Heart right ventricle (tissue), 16 donors: ENCODE measurements at places on chromosomes 1 and 21. TPM values are rescaled to one million over a fixed set of nuclear protein-coding genes. Genes with fewer than 3 reads are reported as not detected.

Gene MTARC2
- polyA plus RNA-seq = 30.4 TPM

Gene CD5L
- 2.1 TPM for polyA plus RNA-seq

DNA sequence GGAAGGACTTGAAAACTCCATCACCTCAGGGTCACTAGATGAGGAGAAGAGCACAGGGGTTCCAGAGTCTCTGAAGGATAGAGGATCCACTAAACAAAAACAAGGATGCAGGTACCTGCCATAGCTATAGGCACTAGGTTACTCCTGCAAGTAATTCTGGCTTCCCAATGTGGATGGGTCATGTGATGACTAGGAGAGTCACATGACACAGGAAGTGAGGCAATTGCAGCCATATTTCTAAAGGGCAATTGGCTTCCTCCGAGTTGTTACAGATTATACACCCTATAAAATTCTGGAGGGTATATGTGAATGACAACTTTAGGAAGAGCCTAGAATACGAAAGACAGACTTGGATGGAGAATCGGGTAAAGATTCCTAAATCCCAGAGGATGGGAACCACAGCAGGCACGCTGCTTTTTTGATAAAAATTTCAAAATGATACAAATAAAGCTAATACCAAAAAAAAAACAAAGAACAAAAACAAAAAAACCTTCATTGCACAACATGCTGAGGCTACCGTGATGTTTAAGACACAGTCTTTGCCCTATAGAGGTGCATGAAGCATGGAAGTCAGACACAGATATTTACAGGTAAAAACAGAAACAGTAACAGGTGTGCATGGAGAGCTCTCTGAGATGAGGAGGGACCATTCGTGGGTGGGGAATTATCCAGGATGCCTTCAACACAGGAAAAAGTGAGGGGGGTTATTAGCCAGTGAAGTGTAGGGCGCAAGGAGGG, 10.5 kb downstream of the MTX1 start:
- DNase-seq = no peak

Gene CRYZL1
- 31.8 TPM for polyA plus RNA-seq

Gene COL8A2
- 0.80 TPM for polyA plus RNA-seq

Gene AQP10
- 0.35 TPM for polyA plus RNA-seq

Gene RIMKLA
- polyA plus RNA-seq = 0.80 TPM

- DNase-seq = no peak
These were observed 681.2 kb downstream of the PLPP3 start for GRCh38 chr1:55898181-55898580.

Gene S100A3
- 2.4 TPM for polyA plus RNA-seq

DNA sequence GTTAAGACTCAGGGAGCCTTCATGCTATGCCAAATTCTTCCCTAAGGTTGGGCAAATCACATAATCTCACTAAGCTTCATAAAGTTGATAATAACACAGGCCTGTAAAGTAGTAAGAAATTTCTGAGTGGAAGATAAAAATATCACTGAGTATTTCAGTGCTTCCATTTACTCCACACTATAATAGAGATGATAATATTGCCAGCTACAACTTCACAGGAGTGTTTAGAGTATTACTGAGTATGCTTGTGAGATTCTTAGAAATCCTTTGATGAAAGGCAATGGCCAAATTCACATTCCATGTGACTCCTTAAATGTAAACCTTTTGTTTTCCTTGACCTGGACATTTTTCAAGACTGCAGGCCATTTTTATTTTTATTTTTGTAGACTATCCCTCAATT, 10.4 kb downstream of the ITGB3BP start:
- no peak for DNase-seq

Gene FGR
- 4.8 TPM for polyA plus RNA-seq
